ENCODE measurements at places on chromosomes 7 and 10.

GRCh38 chr10:6600224-6600987, 20.3 kb upstream of the PRKCQ start:
- DNase-seq, result no peak

DNA sequence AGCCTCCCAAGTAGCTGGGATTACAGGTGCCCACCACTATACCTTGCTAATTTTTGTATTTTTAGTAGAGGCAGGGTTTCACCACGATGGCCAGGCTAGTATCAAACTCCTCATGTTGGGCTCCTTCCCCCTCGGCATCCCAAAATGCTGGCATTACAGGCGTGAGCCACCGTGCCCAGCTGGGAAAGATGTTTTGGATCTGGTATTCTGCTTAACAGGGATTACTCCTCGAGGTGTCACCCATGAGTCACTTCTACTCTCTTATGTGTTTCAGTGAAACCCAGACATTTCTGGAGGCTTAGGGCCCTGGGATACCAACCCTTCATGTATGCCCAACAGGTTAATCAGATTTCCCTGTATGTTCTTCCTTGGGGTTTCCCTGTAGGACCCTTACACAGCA, 11.8 kb upstream of the OPN4 start:
- DNase-seq, result no peak

DNA sequence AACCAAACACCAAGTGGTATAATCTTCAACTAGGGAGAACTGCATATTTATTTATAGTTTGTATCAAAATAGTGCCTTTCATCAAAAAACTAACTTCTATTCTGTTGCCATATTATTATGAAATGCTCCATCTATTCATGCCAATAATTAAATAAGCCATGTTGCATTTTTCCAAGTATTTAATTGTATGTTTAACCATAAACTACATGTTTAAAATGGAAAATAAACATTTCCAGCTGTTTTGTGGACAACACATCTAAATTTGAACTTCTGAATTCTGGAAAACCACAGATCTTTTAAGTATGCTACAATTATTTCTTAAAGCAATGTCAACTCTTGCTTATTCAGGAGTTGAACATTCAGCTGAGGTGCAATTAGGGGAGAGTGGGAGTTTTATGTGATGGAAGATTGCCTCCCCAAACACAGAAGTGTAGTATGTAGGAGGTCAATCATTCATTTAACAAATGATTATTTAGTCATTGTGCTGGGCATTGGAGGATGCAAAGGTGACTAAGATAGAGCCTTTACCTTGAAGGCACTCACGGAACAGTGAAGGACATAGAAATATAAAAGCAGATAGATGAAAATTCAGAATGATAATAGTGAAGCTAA, 80.7 kb upstream of the PPP1R3C start:
- DNase-seq, result no peak

GRCh38 chr7:149415391-149416071, 45.3 kb downstream of the ZNF777 start:
- DNase-seq, result no peak

DNA sequence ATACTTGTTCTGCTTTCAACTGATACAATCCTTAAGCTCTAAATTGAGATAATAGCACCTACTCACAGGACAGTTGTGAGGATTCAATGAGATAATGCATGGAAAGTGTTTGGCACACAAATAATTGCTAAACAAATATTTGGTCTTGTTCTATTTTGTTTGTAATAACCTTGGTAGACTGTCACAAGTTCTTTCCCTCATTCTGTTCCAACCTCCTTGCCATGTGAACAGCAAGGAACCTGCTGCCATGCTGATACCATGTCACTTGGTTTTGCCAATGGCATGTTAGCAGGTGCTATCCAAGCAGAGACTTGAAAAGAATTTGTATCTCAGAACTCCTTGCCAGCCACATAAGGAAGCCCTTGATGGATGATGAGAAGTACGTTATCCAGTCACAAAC, 24.8 kb upstream of the TECTB start:
- no peak for DNase-seq

All from sciatic nerve (tissue), 2 donors.